NCI-H1930 (cell line): ENCODE measurements at places on chromosomes 6 and 20.

DNA sequence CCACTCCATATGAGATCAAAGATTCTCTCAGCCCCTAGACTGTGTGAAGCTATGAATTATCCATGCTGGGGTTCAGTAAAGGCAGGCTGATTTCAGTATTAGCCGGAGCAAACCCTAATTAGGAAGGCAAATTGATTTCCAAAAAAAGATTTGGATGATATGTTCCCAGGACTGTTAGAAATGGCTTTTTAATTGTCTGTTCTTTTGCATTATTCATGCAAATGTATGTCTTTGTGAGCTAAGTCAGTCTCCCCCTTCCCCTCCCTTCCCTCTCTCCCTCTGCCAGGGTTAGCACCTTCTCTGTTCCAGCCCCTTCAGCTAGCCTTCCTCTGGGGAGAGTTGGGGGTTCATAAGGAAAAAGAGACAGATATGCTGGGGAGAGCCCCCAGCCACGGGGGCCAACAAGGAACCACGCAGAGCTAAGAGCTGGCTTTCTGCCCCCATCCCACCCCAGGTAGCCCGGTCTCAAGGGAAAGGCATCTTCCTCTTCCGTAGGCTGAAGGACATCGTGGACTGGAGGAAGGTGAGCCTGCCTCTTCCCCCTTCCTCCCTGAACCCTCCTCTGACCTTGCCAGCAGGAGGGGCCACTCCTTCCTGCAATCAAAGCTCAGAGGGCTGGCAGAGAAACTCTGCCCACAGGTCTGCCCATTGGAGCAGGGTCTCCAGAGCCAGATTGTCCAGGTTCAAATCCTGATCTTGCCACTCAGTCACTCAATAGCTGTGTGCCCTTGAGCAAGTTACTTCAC, 32.3 kb downstream of the PDRG1 start:
- DNase-seq: no peak

GRCh38 chr6:134678436-134678889, 271.4 kb downstream of the ALDH8A1 start:
- DNase-seq: no peak

DNA sequence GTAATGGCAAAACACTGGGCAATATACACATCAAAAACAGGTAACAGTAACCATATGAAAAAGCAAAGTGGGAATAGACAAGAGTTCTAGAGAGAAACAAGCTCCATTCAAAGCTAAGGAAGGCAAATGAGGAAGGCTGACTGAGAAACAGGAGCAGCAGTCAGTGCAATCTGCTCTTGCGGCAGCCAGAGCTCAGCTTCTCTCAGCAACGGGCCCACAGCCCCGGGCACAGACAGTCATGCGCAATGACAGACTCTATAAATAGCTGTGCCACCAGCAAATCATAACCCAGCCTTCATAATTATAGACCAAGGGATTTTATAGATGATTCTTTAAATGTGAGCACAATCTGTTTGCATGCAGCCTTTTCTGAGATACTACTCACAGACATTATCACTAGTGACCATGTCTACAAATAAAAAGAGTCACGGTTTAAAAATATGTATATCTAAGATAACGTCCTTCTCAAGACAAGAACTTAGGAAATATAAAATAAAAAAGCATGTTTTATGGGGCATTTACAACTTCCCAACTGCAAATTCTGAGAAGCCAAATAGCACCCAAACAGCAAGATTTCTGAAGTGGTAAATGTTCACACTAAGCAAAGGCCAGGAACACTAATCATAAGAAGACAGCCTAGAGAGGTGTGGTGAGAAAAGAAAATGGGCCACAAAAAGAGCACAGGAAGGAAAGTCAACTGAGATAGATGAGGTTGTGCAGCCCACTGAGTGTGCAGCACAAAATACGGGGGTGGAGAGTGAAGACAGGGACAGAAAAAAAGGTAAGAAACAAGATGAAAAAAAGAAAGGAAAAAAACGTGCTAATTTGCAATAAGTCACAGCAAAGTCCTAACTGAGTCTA, 39.9 kb upstream of the BEND6 start:
- DNase-seq: no peak

DNA sequence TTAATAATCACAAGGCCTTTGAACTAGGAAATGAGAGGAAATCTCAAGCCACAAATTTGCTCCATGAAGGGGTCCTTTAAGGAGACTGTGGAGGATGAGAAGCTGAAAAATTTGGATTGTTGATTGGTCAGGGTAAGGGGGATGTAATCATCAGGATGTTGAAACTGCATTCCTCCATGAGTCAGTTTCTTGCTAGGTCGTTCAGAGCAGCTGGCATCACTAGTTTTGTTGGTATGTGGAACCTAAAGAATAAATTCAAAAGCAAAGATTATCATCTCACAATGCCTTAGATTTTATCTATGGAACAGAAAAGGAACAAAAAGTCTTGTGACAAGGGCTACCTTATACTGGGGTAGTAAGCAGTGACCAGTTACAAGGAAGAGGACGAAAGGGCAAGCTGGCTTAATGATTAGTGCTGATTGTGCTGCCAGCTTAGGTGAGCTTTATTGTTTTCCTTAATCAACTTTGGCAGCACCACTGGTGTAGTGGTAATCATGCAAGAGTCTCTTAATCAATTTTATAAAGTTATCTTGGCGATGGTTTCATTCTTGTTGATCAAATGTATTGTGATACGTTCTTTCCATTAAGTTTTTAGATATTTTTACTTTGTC, 36.6 kb downstream of the CRISP2 start:
- no peak for DNase-seq

- DNase-seq: no peak
Observed at GRCh38 chr20:59920944-59921343, 12.5 kb downstream of the SYCP2 start.

- no peak for DNase-seq
Observed at GRCh38 chr6:117915846-117916245, 8.8 kb downstream of the SLC35F1 start.

DNA sequence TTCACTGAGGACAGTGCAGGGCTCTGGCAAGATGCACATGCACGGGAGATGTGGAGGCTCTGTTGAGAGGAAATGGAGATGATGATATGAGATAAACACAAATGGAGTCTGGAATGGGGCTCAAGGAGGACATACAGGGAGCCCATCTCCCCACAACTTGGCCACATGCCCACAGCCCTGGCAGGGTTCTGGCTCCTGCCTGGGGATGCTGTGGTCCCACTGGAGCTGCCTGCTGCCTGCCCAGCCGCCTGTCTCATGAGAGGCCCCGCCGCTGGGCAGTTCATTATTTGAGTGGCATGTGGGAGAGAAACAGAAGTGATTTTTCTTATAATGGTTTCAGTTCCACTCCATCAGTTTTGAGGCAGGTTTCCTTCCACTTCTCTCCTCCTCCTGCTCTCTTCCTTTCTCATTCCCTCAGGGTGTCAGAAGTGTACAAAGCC, 133.6 kb upstream of the TRAF3IP2 start:
- no peak for DNase-seq

DNA sequence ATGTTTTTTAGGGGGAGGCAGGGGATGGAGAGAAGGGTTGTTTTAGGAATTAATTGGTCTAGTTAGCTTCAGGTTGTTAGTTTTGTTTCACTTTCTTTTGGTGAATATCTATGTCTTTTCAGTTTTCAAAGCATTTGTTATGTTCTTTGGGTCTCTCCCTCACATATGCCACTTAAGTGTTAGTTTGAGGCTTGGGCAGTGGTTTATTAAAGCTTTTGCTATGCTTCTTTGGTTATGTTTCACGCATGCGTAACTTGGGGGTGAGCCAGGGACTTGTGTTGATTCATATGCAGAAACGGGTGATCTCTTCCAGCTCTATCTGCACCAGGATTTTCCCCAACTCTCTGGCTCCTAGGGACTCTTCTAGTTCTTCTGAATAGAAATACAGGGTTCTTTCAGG, 11.4 kb upstream of the MMS22L start:
- DNase-seq: no peak

DNA sequence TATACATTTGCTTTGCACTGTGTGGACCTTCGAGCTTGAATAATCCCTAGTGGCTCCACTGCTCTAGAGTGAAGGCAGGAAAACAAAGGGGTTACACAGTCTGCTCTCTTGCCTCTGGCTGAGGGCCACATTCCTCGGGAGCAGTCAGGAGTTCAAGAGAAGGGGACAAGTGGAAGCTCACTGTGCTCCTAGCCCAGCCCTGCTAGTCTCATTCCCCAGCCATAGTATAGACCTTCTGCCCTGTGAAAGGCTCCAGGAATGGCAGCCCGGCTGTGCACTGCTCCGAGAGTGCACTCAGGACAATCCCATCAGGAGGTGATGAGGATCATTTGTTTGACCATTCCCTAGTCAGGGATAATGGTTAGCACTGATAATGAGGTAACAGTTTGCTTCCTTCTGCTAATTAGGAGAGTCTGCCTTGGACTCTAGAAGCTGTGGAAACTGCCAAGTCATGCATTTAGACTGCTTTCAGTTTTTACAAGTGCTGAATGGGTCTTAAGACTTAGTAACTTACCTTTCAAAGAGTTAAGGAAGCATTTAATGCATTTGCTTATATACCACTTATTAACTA, 8.5 kb downstream of the IYD start:
- no peak for DNase-seq

- DNase-seq: no peak
Observed at GRCh38 chr6:26215585-26216358, 128.5 kb downstream of the HFE start.

DNA sequence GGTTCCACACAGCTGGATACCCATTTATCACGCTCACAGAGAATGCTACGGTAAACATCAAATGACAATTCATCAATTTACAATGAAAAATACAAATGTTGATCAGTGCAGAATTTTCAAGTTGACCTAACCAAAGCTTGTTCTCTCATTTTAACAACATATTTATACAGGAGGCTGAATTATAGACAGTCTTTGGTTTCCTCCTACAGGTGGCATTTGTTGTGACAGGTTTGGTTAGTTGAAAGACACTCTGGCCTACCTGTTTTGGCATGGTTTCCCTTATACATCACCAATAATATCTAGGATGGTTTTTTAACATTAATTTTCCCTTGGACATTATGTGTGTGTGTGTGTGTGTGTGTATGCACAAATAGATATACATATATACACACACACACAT, 642.5 kb upstream of the MMS22L start:
- no peak for DNase-seq

GRCh38 chr6:151803743-151804142, 3.7 kb upstream of the ESR1 start:
- no peak for DNase-seq

GRCh38 chr20:49585585-49586245, 17.8 kb upstream of the PTGIS start:
- no peak for DNase-seq

- no peak for DNase-seq
Observed at GRCh38 chr20:34437330-34437986, 74.4 kb downstream of the ITCH start.
